CD4-positive, alpha-beta T cell treated with Interferon alpha-2 for 1 hour (primary cell): ENCODE measurements at places on chromosomes 7 and 10.

DNA sequence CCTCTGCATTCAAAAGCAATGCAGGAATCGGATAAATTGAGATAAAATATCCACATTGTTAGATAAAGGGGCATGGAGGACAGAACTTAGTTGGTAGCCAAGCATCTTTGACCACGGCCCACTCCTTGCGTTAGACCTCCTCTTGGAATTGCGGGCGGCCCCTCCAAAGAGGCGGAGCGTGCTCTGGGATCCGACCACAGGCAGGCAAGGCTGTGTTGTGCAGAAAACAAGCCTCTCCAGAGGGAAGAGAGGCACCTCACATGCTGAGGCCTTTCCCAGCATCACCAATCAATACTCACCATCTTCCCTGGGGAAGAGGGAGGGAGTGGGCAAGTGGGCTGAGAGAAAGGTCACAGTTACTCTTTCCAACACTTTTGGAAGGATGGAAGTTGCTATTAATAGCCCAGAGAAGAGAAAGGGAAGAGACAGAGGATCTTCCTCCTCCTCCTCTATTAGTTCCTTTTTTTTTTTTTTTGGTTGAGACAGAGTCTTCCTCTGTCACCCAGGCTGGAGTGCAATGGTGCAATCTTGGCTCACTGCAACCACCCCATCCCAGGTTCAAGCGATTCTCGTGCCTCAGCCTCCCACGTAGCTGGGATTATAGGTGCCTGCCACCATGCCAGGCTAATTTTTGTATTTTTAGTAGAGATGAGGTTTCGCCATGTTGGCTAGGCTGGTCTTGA, 49.7 kb upstream of the NRF1 start:
- no peak for DNase-seq

- no peak for DNase-seq
These were observed 4.0 kb upstream of the ARMS2 start for GRCh38 chr10:122450353-122450990.

DNA sequence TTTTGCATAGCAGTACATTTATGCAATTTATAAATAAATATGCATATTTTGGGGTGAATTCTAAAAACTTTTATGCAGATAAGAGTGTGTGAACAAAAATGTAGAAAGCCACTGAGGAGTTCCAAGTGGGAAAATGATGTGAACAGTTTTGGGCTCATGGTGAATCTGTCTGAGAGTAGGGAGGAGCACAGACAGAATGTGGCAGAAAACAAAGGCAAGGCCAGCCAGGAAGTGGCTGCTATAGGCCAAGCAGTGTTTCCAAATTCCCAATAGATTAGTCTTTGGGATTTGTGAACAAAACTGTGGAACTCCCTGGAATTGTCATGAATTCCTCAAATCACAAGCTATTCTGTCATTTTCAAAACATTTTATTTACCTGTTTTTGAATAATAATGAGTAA, 73.6 kb upstream of the AMPH start:
- DNase-seq: no peak

DNA sequence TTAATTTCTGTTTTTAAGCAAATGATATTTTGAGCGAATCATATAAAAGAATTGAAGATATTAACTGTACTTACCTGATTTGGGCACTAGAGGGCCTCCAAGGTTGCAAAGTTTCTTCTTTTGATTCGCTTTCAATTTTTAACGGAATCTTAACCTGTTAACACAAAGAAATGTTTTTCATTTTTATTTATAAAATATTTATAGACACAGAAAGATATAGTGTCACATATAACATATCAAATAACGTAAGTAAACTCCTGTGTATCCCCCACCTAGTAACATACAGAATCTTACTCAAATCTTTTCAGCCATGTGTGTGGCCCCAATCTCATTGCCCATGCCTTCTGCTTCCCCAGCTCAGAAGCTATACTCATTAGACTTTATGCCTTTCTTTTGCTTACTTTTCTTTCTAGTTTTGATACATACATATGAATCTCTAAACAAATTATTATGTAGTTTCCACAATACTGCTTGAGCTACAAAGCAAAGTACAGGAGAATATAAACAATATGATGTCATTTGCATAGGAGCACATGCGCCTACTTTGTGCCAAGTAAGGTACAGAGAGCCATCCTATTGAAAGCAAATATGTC, 49.5 kb upstream of the ZPBP start:
- DNase-seq: peak; percentile 72

GRCh38 chr10:120735773-120736371, 115.3 kb upstream of the WDR11 start:
- DNase-seq: no peak

DNA sequence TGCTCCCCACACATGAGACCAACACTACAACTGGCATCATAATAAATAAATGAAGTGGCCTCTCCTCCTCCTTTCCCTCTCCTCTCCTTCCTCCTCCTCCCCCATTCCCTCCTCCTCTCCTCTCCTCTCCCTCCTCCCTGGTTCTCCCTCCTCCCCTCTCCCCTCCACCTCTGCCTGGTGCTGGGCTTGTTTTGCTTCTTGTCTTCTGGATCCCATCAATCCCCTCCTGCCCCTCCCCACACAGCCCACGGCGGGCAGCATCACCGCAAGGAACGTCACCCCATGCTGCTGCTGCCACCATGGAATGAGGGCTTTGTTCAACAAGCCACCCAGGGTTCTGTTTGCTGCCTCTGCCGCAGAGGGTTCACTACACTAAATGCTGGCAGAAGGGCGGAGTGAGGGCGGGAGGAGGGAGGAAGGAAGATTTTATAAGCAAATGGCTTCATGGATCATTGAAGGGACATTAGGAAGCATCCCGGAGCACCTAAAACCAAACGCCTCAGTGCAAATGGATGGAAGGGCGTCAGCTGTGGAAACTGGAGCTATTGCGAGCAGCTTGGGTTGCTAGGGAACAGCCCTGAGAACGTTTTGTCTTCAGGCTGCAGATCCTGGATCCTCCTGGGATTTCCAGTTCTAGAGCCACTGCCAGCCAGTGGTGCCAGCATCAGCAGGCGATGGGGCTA, 379.7 kb upstream of the ZMIZ1 start:
- DNase-seq: no peak

GRCh38 chr7:34406848-34407530, 251.0 kb upstream of the NPSR1 start:
- no peak for DNase-seq

DNA sequence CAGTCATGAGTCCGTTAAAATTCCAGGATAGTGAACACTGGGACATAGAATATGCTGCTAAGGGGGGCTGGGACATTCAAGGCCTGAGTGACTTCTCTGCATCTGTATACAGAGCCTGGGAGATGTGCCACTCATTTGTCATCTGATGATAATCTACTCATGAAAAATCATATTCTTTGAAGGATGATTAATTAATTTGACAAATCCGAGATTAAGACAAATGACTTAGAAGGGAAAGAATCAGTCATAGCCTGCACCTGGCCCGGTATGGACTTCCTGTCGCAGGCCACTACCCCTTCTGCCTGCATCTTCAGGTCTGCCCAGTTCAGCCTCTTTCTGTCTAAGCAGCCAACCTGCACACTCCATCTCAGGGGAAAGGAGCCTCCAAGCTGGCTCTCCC, 18.8 kb upstream of the FAM170B start:
- no peak for DNase-seq
